AG08395 (cell line): ENCODE measurements at places on chromosomes 4 and X.

DNA sequence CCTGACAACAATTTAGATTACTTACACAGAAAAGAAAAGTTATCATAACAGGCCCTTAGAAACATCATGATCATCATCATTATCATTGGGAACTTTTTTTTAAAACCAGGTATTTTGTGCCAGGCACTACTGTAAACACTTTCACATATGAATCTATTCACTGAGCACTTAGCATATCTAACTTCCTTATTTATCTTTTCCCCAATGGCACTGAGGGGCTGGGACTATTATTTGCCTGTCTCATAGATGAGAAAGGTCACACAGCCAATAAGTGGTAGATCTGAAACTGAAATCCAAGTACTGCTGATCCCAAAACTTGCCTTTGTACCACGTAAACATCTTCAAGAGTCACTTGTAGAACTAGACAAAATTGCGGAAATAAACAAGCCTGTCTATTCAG is 184.2 kb upstream of the RBPJ start:
- no peak for DNase-seq

GRCh38 chrX:39356119-39356807 is 555.0 kb downstream of the MID1IP1 start:
- no peak for DNase-seq

DNA sequence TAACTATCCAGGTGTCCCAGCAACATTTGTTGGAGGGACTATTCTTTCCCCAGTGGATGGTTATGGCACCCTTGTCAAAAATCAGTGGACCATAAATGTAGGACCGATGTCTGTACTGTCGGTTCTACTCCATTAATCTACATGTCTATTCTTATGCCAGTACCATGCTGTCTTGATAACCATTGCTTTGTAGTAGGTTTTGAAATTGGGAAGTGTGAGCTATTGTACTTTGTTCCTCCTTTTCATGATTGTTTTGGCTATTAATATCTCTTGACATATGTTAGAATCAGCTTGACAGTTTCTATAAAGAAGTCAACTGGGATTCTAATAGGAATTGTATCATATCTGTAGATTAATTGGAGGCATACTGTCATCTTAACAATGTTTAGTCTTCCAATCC is 112.7 kb downstream of the HNRNPD start:
- DNase-seq, result no peak

- no peak for DNase-seq
Observed at GRCh38 chr4:24423670-24424069, 160.7 kb downstream of the DHX15 start.

- DNase-seq, result no peak
Observed at GRCh38 chr4:2510351-2511259, 25.8 kb upstream of the FAM193A start.

DNA sequence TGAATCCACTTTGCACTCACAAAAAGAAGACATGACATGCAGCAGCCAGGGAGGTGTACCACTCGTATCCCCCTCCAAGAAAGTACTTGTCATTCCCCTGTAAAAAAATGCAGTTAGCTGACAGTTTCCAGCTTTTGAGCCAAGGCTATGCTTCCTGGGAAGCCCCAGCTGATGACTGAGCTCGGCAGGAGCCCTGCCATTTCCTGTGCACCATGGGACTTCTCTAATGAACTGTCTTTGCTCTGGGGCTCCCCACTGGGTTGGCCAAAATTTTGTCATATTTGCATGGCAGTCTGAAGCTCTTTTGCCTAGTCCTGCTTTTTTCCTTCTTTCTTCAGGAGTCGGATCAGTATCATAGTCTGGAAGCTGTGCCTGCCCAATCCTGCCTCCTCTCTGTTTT is 104.5 kb upstream of the MAOA start:
- no peak for DNase-seq

- DNase-seq, result no peak
Observed at GRCh38 chr4:110793890-110794554, 171.1 kb upstream of the PITX2 start.

GRCh38 chr4:146283758-146284651 is 69.7 kb downstream of the REELD1 start:
- no peak for DNase-seq
